Activated CD4-positive, alpha-beta T cell treated with anti-CD3 and anti-CD28 coated beads for 24 hours (primary cell): ENCODE measurements at places on chromosomes 6 and 20.

DNA sequence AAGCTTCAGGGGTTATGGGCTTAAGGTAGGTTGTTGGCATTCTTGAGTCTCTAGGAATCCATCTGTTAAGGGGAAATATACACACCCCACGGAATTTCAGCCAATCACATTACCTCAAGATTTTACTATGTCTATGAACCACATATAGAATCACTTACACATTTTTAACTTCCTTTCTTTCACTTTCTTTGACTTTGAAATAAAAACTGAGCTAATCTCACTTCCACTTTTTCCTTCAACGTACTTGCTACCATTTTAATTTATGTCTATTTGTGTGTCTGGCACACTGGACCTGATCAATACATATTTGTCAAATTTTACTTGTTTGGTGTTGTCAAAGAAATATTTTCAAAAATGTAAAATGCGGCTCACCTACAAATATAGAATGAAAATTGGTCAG lies 545.4 kb upstream of the JAG1 start:
- DNase-seq: no peak

- no peak for DNase-seq
These were observed 859 bp downstream of the PPP1R10 start for GRCh38 chr6:30615958-30616810.

GRCh38 chr20:53679597-53680309 lies 86.1 kb upstream of the ZNF217 start:
- no peak for DNase-seq

- no peak for DNase-seq
These were observed 55.5 kb upstream of the MYO6 start for GRCh38 chr6:75693534-75693933.

- peak; percentile 56 for DNase-seq
These were observed 16.9 kb upstream of the PTCRA start for GRCh38 chr6:42898891-42899361.

DNA sequence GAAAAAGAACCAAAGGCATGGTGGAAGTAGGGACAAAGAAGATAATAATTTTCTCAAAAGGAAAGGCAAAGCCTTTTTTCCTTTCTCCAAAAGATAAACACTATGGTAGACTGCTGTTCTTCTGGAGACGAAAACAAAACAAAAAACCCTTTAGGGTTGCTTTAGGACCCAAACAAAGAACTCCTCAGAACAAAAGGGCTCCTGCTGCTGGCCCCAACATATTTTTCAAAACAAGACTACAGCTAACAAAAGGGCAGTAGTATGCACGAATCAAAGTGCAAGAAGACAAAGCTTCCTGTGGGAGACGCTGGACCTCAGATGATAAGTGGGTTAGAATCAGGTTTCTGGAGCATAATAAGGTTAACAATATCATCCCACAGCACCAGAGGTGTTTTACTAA lies 15.8 kb downstream of the NCOA5 start:
- no peak for DNase-seq

DNA sequence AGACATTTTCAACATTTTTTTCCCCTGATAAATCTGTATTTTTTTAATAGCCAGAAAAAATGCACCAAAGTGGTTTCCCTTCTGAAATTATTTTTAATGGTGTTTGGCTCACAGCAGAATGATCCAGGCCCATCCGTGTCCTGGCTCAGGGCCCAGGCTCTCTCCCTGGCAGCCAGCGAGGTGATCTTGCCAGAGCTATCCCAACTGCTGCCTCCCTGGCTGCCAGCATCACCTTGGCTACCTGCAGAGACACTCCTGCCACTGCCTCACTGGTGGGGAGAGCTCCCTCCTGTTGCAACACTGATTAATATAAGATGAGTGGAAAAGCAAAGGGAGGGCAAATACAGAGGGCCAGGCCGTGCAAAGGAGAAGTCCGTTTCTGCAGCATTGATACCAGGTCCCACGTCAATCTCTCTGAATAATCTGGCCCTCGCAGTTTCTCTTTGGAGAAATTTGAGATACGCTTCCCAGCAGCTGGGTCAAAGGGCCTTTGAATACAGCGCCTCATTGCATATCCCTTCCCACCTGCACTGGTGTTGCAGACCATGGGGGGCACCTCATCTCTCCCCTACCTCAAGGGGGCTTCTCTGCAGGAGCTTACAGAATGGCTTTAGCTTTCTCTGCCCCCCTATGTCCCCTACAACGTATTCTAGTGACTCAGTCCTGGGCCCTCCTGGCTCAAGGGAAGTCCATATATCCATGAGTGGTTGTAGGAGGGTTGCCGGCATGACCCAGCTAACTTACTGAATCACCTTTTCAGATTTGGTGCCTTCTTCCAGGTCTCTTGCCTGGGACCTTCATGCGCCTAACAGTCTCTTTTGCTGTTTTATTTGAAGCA lies 12.8 kb upstream of the DSTN start:
- no peak for DNase-seq

- DNase-seq: no peak
These were observed 241.2 kb downstream of the FRK start for GRCh38 chr6:115819506-115819905.
